ENCODE measurements at places on chromosomes 12 and 14. TPM values are rescaled to one million over a fixed set of nuclear protein-coding genes. Genes with fewer than 3 reads are reported as not detected.

Gene ANKRD9
- 68.8 TPM for total RNA-seq

GRCh38 chr12:94811611-94812010, 161.3 kb upstream of the TMCC3 start:
- H3K27me3 ChIP-seq = no peaks in the 10 kb centered on the region
- no peak for DNase-seq
- H3K4me1 ChIP-seq = no peaks in the 10 kb centered on the region
- no peaks in the 10 kb centered on the region for H3K36me3 ChIP-seq
- no peak overlapping the region for H3K27ac ChIP-seq

DNA sequence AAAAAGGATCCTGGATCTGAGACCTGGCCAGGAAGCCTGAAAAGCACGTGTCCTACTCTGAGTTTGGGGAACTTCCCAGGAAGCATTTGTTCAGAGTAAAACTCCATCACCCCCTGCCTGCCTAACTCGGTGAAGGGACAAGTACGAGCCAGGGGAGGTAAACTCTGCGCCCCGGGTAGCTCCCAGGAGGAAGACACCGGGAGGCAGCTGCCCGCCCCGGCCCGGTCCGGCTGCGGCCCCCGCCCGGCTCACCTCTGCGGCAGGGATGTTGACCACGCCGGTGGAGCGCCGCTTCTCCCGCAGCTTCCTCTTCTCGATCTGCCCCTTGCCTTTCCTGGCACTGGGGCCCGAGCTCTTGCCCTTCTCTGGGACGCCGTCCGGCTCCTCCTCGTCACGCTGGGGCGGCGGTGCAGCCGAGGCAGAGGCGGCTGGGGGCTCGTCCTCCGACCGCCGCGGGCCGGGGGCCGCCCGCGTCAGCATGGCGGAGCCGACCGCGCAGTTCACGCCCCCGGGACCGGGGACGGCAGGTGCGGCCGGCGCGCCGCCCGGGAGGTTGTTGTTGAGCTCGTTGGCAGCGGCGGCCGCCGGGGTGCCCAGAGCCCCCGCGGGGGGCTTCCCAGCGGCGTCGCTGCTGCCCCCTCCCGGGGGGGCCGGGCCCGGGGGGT, 1.2 kb downstream of the PAWR start:
- H3K27ac ChIP-seq = peak overlapping the region; percentile 99
- peak overlapping the region; percentile 82 for H3K4me3 ChIP-seq
- H3K36me3 ChIP-seq = peaks cover 18% of the 10 kb centered on the region
- peak; percentile 31 for DNase-seq

DNA sequence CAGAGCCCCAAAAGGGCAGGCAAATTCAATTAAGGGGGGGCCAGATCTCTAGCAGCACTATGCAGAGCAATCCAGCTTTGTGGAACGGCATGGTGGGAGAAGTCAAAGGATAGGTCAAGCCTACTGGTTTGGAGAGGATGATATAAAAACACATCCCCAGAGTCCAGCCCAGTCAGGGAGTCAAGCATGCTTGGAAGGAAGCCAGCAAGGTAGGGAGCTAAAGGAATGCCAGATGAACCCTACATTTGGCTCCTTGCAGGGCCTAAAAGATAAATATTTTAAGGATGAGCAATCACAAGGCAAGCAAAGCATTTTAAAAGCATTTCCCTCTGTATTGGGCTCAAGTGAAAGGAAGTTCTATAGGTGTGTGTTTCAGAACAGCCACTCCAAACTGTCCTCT, 21.4 kb downstream of the KCTD10 start:
- H3K4me3 ChIP-seq = no peak overlapping the region
- peaks cover 16% of the 10 kb centered on the region for H3K36me3 ChIP-seq
- no peaks in the 10 kb centered on the region for H3K27me3 ChIP-seq
- DNase-seq = no peak

DNA sequence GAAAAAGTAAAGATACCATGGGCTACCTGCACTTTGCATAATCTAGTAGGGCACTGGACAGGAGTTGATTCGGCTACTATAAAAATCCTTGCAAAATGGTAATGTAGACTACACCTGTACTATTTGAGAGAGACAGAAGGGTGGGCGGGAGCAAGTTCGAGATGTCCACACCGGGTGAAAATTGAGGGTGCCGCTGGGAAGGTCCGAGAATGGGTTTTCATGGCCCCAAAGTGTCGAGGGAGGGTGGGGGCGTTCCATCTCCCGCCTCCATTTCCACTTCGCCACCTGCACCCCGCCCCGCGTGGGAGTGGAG, 648 bp downstream of the SNX6 start:
- DNase-seq = no peak
- H3K27ac ChIP-seq = peak overlapping the region; percentile 34
- H3K4me1 ChIP-seq = peaks cover 4% of the 10 kb centered on the region

DNA sequence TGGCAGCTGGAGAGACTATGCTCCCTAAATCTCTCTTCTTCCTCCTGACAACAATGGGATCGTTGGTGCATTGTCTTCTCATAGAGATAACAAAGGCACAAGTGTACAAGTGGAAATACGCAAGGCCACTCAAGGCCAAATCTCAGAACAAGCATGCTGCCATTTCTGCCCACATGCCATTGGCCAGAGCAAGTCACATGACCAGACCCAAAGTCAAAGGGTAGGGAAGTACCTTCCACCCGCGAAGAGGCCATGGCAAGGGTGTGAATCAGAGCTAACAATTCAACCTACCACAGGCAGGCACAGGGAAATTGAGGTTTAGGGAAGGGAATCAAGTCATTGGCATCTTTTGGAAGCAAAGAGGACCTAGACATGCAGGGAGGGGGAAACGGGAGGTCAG, 38.5 kb upstream of the IGF1 start:
- H3K4me3 ChIP-seq = no peak overlapping the region
- H3K27me3 ChIP-seq = no peaks in the 10 kb centered on the region
- no peaks in the 10 kb centered on the region for H3K36me3 ChIP-seq
- no peak for DNase-seq
- H3K4me1 ChIP-seq = no peaks in the 10 kb centered on the region
- H3K27ac ChIP-seq = no peak overlapping the region
